NCI-H2081 (cell line): ENCODE measurements at places on chromosomes 16 and 17.

GRCh38 chr16:55325080-55325447 lies 1.1 kb downstream of the IRX6 start:
- DNase-seq: no peak

DNA sequence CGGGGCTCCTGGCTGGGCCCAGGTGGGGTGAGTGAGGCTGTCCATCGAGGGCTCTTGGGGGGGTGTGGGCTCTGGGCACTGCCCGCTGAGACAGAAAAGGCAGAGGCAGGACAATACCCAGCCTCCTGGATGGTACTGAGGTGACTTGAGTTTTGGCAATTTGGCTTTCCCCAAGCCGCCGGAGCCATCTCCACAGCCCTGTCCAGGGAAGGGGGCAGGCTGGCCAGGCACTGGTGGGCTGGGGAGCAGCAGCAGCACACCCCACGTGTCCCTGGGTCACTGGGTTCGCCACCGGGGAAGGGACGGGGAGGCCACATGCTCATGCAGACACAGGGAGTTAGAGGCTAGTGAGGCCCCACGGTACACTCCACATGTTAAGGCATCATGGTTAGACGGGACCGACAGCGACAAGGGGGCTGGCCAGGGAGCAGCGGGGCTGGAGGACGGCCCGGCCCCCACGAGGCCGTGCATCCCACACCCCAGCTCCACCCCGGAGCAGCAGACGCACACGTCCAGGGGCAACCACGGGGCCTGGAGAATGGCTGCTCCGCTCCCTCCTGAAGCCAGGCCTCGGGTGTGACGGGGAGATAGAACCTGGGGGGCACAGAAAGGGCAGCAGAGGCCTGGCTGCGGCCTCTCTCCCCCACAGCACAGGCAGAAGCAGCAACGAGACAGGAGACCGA lies 3.0 kb downstream of the ARHGDIA start:
- no peak for DNase-seq

DNA sequence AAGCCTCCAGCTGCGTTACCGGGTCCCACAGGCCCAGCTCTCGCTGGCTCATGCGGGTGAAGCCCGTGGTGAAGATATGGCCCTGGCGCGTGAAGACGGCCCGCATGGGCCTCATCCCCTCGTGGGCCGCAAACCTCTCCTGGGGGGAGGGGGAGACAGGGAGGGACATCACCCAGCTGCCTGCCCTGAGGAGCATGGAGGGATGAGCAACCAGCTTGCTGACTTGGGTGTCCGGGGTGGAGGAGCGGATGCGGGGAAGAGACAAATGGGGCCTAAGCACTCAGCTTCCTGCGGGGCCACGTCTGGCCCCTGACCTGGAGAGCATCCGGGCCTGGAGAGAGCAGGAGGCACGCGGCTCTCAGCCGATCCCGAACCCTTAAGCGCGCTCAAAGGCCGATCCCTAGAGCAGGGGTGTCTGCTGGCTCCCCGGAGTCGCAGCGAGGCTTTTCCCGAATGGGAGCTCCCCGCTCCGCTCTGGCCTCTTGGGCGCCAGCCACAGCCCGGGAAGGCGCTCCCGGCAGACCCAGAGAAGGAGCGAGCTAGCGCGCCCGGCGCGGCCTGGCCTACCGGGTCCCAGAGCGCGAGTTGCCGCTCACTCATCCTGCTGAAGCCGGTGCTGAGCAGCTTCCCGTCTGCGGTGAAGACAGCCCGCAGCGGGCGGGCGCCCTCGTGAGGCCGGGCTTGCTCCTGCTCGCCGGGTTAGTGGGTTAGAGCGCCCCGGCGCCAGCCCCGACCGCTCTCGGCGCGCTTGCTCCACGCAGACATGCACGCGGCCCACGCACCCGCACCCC lies 5.0 kb downstream of the CORO6 start:
- peak; percentile 74 for DNase-seq

GRCh38 chr16:19330841-19331397 lies 45.4 kb downstream of the CLEC19A start:
- DNase-seq: peak; percentile 66

- DNase-seq: peak; percentile 89
Measured at GRCh38 chr17:68511671-68512246, 471 bp upstream of the PRKAR1A start.

- DNase-seq: no peak
Measured at GRCh38 chr16:58377932-58378331, 14.3 kb upstream of the GINS3 start.

- no peak for DNase-seq
Measured at GRCh38 chr17:50080827-50081226, 14.3 kb upstream of the PDK2 start.

- DNase-seq: no peak
Measured at GRCh38 chr17:48247038-48247437, 139.5 kb downstream of the SNX11 start.

GRCh38 chr17:62109378-62109902 lies 44.4 kb upstream of the MED13 start:
- DNase-seq: peak; percentile 56

DNA sequence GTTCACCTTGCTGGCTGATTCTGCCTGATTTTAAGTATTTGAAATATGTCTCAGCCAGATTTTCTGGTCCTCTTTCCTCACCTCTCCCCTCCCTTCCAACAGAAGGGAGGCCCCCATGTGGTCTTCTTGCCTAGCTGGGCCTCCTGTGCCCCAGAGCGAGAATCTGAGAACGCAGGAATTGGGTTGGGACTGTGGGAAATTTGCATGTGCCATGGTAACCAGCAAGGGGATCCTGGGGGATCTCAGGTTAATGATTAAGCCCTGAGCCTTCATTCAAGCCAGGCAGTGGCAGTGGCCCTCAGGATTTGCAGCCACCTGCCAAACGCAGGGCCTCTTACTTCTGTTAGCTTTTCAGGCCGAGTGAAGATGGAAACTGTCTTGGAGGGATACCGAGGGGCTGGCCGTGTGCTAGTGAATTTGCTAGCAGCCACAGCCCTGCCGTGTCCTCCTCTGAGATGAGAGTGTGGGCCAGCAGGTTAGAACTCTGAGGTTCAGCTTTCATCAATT lies 40.2 kb downstream of the KSR1 start:
- DNase-seq: no peak

GRCh38 chr16:89971495-89972243 lies 23.1 kb downstream of the DEF8 start:
- no peak for DNase-seq

DNA sequence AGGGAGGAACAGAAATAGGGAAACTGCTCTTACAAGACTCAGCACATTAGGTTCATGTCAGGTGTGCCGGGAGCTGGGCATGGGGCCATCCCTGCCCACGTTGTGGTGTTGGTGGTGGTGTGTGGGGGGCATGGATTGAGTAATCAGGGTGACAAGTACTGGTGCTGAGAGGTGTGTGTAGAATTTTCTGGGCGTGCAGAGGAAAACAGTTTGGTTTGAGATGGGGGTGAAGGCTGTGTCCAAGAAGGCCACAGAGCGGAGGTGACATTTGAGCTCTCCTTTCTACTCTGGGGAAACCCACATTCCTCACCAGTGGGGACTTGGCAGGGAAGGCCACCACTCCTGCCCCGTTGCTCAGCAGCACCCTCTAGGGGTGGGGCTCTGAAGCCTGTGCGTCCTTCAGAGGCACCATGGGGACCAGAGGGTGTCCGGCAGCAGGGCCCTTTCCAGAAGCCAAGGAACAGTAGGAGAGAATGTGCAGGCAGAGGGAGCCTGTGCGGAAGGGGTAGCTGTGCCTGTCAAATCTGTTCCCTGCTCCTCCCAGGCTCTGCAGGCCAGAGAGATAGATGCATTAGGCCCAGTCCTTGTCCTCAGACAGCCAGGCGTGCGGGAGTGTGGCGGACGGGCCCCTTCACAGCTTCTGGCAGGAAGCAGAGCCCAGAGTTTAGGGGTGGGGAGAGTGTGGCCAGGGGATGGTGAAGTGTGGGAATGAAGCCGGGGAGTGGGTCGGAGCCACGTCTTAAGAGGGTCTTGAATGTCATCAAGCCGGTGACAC lies 48.7 kb upstream of the GSE1 start:
- no peak for DNase-seq

- DNase-seq: no peak
Measured at GRCh38 chr17:70642059-70642458, 472.7 kb downstream of the KCNJ2 start.

DNA sequence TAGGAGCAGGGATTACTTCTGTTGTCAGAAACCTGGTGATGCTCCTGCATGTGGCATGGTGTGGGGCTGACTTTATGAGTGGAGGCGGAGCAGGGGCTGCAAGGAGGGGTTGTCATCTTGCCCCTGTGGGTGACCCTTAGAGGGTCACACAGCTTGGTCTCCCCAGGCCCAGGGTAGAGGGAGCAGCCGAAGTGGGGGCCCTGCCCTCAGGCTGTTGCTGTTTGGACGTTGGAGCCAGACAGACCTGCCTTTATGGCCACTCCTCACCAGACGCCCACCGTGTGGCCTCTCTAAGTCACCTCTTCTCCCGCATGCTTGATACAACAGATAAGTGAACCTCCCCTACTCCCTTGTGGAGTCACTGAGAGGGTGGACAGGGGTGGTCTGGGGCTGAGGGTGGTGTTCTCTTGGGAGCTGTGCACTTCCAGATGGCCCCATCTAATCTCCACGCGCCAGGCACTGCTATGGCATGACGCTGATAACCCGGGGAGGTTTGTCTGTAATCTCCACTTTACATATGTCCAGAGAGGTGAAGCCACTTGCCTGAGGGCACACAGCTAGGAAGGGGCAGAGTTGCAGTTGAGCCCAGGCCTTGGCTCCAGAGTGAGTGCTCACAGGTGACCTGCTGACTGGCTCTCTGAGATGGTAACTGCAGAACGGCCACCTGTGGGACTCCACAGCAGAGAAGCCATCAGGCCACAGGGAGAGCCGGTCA lies 10.0 kb downstream of the MAP2K3 start:
- DNase-seq: no peak

DNA sequence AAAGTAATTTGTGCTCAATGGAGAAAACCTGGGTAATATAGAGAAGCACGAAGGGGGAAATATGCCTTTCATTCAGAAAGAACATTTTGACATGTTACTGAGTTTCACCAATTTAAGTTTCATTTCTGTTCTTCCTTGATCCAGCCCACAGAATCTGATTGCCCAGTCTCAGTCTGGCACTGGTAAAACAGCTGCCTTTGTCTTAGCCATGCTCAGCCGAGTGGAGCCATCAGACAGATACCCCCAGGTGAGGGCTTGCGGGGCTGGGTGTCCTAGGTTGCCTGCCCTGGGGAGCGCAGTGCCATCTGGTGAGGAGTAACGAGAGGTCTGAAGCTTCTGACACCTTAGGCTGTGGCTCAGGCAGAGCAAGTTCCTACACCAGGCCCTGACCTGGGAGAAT lies 17.7 kb downstream of the DDX19A start:
- no peak for DNase-seq

DNA sequence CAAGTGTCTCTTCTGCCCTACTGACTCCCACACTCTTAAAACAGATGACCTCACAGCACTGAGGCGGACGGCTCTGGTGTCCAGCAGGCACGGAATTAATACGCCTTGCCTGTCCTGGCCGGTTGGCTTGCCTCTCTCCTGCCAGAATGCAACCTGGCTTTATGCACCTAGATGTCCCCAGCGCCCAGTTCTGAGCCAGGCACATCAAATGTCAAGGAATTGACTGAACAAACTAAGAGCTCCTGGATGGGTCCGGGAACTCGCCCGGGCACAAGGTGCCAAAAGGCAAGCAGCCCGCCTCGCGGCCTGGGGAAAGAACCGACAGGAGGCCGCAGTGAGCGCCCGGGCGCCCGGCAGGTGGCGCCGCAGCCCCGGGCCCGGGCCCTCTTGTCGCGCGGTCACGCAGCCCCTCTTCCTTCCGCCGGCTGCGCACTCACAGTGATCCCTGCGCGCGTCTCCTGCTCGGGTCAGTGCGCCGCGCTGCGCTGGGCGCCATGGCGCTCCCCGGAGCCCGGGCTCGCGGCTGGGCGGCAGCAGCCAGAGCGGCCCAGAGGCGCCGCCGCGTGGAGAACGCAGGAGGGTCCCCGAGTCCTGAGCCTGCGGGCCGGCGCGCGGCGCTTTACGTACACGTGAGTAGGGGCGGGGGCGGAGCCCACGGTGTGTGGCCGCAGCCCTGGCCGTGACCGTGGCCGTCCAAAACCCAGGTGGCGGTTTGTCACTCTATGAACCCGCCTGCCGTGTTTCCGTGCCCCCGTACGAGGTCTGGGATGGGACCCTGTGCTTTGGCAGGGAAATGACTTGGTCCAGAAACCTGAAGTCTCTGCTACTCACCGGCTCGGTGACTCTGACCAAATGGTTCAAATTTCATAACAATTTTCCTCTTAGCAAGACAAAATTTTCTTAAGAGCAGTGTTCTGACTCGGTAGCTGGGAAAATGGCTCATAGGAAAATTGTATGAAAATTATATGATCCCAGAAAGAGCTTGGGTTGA lies at the start of gene RSAD1:
TSS of gene RSAD1 (plus strand) at position 470 of the 991 bp plus-strand sequence. CDS start at position 495, 25 bp downstream.
- peak; percentile 88 for DNase-seq

GRCh38 chr17:45666046-45666600 lies 118.0 kb upstream of the CRHR1 start:
- no peak for DNase-seq

DNA sequence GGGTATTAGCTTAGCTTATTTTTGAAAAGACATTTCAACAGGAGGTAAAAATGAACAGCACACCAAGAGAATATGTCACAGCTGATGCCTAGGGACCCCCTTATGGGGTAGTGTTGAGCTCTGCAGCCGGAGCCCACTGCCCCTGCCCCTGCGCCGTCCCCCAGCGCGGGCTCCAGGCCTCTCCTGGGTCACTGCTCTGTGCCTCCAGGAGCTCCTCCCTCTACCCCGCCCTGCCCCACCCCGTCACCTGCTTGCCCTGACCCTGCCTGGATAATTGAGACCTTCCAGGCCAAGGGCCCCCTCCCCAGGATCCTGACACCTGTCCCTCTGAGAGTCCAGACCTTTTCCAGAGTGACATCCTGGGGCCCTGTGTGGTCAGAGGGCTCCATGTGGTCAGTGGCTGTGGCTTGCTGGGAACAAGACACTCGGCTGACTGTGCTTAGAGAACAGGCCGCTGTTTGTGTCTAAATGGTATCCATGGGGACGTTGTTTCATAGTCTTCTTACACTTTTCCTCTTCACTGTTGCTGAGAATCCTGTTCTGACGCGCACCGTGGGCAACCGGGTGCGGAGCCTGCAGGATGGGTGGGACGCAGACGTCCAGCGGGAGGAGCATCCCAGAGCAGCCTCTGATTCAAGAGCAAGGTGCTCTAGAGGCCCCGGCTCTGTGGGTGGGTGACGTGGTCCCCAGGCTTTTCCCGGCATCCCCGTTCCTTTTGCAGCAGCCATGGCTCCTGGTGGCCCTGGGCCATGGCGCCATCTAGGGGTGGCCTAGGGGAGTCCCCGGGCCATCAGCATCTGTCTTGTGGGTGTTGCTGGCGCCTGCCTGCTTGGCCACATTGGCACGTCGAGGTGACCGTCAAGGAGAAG lies 20.0 kb upstream of the WFIKKN1 start:
- no peak for DNase-seq

- DNase-seq: no peak
Measured at GRCh38 chr16:80319181-80319580, 221.6 kb upstream of the DYNLRB2 start.

DNA sequence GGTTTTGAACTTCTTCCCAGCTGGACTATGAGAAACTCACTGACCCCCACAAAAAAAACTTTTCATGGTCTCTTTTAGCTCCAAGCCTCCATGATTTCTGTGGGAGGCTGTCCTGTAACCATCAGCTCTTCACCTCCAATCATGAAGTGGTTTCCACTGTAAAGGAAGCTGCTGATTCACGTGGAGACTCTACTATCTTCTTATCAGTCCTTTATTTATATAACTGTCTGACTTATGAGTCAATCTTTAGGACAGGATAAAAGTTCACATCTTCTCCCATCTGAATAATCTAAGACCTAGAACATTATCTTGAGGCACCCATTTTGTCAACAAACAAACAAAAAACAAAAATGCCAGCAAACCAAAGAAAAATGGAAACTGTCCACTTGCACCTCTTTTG lies 409.9 kb downstream of the SLC39A11 start:
- no peak for DNase-seq
